ENCODE measurements at places on chromosomes 3 and 15.
A peak's percentile ranks its signal among the peaks of the same experiment; 100 is the strongest.

DNA sequence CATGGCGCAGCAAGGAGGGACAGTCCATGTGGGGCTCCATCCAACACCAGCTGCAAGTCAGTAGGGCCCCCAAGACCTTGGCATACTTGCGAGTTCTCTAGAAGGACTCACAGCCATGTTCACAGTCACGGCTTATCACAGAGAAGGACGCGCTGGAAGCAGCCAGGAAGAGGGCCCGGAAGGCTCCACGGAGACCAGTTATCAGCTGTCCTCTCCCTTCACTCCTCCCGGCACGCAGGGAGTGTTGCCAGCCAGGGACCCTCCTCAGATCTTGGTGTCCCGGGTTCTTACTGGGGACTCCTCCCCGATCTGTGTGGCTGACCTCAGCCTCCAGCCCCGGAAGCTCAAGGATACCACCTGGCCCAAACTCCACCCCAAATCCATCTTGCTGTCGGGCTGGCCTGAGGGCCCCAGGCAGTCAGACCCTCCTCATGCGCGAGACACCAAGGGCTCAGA lies 68.0 kb downstream of the SLTM start:
- no peak for DNase-seq

DNA sequence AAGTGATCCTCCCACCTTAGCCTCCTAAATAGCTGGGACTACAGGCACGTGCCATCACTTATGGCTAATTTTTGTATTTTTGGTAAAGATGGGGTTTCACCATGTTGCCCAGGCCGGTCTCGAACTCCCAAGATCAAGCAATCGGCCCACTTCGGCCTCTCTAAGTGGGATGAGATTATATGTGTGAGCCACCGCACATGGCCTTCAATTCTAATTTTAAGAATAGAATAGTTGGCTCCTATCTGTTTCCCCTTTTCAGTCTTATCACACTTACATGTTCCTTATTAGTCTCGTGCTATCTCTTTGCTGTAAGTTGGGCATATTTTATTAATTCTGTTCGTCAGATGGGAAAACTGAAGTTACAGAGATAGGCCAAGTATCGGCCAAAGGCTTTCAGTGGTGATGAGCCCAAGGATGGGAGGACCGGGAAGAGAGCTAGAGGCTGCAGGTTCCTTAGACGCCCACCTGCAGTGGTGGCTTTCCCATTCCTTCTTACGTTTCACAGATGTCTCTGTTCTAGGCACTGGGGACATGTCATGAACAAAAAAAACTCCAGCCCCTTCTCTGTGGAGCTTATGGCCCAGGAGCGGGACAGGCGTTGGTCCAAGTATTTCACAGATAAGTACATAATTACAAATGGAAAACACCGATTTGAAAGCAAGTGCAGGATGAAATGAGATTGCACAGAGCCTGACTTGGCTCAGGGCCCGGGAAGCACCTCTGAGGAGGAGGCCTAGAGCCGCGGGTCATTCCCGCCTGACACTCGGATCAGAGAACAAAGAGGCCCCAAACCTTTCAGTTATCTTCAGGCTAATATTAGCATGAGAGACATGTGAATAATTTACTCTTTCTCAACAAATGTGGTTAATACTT lies 91.1 kb upstream of the KLF13 start:
- DNase-seq, result peak; percentile 18

DNA sequence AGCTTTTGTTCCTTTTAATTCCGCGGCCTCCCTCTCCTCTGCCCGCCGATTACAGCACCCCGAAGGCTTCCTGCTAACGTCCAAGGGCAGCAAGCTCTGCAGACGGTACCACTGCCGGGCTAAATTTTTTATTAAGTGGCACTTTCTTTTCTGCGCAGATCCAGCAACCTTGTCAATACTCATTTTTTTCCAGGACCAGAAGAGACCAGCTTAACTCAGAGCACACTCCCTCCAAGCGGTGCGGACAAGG lies 542 bp upstream of the MEIS2 start:
- DNase-seq, result no peak

DNA sequence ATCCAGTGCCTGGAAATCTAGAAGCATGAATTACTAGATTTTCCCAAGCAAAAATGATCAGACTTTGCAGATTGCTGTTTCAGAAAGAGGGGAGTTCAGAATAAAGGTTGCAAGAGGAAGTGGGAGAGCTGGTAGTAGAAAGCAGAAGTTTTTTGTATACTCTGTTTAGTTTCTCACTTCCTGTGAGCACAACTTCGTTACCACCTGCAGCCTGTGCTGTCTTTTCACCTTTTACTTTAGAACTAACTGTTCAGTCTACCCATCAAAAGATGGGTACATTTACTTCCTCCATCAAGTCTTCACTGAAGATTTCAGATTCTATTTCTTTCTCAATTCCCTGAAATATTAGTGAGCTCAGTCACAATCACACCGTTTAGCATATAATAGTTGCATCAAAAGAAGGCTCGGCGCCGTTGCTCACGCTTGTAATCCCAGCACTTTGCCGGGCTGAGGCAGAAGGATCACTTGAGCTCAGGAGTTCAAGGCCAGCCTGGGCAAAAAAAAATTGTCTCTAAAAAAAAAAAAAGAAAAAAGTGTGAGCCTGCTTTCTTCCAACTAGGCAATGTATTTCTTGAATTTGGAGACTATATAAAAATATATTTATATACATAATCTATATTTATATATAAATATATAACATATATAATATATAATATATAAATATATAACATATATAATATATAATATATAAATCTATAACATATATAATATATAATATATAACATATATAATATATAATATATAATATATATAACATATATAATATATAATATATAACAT lies 1.8 kb upstream of the CEP97 start:
- no peak for DNase-seq

DNA sequence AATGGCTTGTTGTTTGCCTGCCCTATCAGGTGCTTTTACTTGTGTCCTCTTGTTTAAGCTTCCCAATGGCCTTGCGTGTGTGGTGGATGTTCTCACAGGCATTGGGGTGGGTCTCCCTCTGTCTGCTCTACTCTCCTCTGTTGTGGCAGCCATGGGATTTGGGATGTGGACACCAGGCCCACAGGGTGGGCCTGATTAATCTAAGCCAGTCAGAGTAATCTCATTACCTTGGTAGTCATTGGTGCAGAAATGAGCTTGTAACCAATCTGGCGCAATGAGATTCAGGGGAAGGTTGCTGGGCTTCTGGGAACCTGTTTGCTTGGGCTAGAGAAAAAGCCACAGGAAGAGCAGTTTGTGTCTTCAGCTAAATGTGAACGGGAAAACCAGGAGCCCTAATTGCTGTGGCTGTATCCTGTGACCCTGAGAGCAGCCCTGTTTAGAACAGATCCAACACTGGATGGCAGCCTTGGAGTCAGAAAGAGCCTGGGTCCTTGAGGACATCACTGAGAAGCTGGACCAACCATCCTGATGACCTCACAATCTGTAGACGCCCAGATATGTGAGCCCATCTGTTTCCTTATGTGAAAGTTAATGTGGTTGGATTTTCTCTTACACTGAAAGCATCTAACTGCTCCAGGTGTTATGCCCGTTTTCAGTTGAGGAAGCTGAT lies 157.3 kb upstream of the UBE2E1 start:
- no peak for DNase-seq

DNA sequence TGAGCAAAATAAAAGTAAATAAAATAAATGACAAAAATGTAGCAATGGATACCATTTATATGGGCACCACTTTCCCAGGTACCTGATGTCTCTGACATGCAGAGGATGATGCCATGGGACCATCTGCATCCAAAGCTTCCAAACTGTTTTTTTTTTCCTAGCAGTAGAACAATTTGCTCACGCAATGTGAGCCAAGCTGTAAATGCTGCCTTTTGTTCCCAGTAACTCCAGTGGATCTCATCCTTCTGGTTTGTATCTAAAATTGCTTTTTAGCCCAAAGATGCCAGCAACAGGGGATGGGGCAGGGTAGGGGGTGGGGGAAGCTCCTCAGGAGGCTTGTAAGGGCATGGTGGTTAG lies 32.7 kb downstream of the SLC12A8 start:
- DNase-seq, result no peak

DNA sequence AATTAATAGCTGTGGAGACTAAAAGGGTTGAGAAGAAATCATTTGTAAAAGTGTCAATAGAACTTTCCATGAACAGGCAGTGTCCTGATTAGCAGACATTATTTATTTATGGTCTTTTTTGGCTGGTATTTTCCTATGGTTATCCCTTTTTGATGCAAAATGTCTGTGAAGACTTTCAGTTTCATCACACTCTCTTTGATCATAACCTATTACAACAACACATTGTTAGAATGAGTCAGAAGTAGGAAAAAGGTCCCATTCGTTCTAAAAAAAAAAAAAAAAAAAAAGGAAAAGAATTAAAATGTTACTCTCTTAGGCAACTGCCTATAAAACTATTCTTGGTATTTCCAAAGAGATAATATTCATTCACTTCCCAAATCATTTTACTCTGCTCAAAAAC lies 62.1 kb downstream of the SLC49A4 start:
- DNase-seq, result peak; percentile 84

GRCh38 chr3:58183221-58183620 lies 27.6 kb downstream of the DNASE1L3 start:
- DNase-seq, result no peak

DNA sequence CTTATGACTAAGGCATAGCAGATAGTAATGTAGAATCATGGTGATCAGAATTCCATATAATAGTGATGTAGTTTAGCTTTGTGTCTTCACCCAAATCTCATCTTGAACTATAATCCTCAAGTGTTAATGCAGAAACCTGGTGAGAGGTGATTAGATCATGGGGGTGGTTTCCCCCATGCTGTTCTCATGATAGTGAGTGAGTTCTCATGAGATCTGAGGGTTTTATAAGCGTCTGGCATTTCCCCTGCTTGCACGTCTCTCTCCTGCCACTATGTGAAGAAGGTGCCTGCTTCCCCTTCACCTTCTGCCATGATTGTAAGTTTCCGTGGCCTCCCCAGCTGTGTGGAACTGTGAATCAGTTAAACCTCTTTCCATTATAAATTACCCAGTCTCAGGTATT lies 138.7 kb upstream of the CBLB start:
- DNase-seq, result no peak

GRCh38 chr3:44414517-44415090 lies 62.9 kb downstream of the ZNF445 start:
- no peak for DNase-seq

DNA sequence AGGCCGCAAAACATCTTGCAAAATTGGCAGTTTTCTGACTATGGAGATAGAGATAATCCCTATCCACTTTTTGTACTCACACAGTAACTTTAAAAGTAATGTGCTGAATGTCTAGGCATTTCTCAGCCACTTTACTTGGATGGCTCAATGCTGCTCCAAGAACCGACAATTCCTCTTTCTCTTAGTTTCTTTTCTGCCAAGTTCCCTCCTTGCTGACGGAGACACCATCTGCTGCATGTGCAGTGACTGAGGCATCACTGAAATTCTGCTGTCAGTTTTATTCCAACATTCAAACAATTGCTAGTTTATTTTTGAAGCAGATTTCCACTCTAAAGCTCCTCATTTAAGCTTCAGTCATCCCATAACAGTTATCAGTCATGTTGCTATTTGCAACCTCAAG lies 116.0 kb upstream of the RBMS3 start:
- DNase-seq, result no peak

DNA sequence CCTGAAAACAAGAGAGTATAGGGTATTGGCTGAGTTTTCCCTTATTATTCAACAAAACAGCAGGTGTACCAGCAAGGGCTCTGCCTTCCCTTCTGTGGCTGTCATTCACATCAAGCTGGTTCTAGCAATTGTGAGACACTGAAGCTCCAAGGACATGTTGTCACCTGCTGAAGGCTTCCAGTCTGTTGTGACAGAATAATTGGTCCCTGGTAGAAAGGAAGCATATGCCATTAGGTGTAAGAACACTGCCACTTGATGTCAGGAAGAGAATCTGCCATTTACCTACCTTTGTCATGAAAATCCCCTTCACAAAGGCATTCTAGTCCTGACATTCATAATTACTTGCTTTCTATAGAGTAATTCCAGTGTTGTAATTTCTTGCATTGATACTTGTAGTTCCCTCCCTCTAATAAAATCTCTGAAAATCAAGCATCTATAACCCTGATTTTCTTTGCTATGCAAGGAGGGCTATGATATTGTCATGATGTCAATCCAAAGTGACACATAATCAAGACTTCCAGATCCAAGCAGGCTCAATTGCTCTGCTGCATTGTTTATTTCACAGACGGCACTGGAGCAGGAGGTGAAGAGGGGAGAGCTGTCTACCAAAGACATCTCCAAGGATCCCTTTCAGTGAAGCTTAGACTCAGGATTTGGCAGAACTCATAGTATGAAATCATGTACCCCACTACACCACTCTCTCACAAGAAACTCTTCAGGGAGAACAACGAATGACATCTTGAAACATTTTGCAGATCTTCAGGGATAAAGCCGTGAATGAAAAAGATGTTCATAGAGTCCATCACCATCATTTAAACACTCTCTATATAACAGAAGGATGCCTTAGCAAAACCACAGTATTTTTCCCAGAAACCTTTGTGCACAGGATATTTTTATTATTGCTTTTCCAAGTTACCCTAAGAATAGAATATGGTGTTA lies 425.3 kb downstream of the RBMS3 start:
- DNase-seq, result no peak

- peak; percentile 73 for DNase-seq
Measured at GRCh38 chr3:37174532-37175126, at the start of gene LRRFIP2. Gene LRRFIP2 (minus strand): TSS chr3:37174582. CDS start chr3:37148983, 25,599 bp downstream.

Data from adipocyte (in vitro differentiated cells).